NCI-H510A (cell line): ENCODE measurements at places on chromosomes 12 and 14.

- no peak for DNase-seq
Observed at GRCh38 chr12:81546811-81547210, 212.3 kb downstream of the PPFIA2 start.

GRCh38 chr12:116996621-116997020 lies 85.9 kb downstream of the FBXW8 start:
- DNase-seq, result no peak

GRCh38 chr12:122862872-122863701 lies 27.8 kb downstream of the HIP1R start:
- DNase-seq, result peak; percentile 92

- no peak for DNase-seq
Observed at GRCh38 chr12:95990136-95990535, 6.0 kb downstream of the HAL start.

GRCh38 chr14:90111895-90112534 lies 50.2 kb downstream of the KCNK13 start:
- DNase-seq, result no peak

GRCh38 chr12:121167232-121167820 lies 34.6 kb downstream of the P2RX7 start:
- DNase-seq, result no peak

DNA sequence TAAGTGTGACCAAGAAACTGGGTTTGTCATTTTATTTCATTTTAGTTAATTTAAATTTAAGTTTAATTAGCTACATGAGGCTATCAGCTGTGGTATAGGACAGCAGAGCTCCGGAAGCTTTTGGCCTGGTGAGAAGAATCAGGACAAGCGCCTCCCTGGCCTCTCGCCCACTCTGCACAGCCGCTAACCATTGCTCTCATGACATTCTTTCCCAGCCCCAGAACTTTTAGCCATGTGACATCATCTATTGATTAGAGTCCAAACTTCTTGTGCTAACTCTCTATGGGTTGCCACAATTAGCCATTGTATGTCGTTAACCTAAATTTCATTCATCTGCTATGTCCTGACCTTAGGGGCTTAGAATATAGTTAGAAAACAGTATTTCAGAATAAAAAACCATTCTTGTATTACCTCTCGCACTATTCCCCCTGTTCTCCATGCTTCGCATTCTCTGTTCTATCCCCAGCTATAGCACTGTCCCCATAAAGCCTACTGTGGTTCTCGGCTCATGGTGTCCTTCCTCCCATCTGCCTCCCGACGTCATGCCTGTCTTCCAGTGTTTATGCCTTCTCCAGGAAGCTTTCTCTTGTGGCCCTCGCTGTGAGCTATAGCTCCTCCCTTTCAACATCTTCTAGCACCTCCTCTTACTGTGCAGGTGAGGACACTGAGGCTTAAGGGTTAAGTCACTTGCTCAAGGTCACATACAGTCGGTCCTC lies 23.5 kb downstream of the SSH1 start:
- no peak for DNase-seq

GRCh38 chr14:101781240-101782061 lies 19.9 kb downstream of the PPP2R5C start:
- DNase-seq, result no peak

- DNase-seq, result no peak
Observed at GRCh38 chr12:27013611-27014084, 536 bp downstream of the TM7SF3 start.

DNA sequence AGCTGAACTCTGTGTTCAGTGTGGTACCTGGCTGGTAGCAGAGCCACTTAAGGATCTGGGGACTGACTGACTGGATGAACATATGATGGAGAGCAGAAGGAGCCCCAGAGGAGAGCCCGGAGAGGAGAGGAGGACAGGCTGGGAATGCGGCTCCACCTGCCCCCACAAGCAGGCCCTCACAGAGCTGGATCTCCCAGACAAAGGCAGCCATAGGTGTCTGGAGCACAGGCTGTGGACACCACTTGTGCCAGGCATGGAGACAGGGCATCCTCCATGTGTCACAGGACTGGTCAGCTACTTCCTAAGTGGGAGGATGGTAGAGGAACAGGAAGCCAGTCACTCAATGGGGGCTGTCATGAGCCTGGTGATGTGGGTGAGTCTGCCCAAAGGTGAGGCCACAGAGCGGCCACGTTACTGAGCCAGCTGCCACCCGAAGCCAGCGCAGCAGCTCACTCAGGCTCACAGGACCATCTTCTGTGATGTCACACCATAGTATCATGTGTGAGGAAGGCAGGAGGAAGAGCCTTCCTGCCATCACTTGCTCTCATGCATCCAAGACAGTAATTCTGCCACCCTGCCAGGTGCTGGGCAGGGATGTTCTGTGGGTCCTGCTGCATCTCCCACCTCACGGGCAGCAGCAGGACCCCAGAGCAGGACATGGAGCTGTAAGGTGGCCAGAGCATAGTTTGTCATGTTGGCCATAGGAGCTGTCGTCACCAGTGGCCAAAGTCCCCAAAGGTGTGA lies 72.1 kb downstream of the PRIMA1 start:
- DNase-seq, result no peak

GRCh38 chr14:66998013-66998412 lies 191.2 kb upstream of the GARIN2 start:
- DNase-seq, result no peak

- no peak for DNase-seq
Observed at GRCh38 chr12:109592195-109592904, 18.8 kb downstream of the MVK start.

GRCh38 chr14:103656031-103656755 lies 27.2 kb downstream of the KLC1 start:
- no peak for DNase-seq

- no peak for DNase-seq
Observed at GRCh38 chr12:121245031-121245430, 35.1 kb downstream of the P2RX4 start.

- no peak for DNase-seq
Observed at GRCh38 chr14:76115010-76115422, 36.7 kb upstream of the GPATCH2L start.

DNA sequence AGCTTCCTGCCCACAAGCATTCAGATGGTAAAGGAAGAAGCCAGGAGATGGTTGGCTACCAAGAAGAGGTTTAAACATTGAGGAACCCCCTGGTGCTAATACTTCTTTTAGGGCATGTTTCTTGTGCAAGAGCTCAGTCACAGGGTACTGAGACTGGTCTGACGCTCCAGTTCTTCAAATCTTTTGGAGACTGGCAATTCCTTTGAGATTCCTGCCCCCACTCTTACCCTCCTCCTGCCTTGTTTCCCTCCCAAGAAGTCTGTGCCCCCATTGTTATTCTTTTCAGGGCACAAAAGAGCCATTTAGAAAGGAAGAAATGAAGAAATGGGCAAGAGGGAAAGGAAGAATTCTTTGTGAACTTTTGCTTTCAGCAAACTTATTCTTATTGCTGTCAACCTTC lies 11.8 kb downstream of the A2ML1 start:
- DNase-seq, result no peak

DNA sequence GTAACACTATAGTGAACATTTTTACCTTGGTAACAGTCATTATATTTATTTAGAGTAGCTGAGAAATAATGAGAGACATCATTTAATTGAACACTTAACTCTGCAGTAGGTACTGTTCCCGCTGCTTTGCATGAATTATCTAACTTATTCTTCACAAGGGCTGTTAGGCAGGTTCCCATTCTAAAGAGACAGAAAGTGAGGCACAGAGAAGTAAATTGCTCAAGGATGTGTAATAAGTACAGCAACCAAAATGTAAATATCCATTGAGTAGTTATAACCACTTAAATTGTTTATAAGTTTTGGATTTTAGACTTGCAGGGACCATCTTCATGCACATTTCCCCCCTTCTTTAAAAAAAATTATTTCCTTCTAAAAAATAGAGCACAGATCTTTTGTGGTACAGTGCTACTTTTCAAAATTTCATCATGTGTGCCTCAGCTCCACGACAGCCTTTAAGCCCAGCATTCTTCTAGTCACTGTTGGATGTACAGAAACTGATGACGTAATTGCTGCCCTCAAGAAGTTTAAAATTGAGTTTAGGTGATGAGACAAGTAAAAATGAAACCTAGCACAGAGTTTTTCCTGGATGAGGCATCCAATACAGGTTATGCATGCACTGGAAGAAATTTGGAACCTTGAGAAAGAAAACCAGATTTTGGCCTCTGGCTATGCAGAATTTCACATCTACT lies 6.0 kb upstream of the MANSC4 start:
- no peak for DNase-seq

- no peak for DNase-seq
Observed at GRCh38 chr14:79426103-79426755, 785.1 kb downstream of the DIO2 start.

GRCh38 chr14:59098377-59098776 lies 90.1 kb upstream of the DAAM1 start:
- no peak for DNase-seq

DNA sequence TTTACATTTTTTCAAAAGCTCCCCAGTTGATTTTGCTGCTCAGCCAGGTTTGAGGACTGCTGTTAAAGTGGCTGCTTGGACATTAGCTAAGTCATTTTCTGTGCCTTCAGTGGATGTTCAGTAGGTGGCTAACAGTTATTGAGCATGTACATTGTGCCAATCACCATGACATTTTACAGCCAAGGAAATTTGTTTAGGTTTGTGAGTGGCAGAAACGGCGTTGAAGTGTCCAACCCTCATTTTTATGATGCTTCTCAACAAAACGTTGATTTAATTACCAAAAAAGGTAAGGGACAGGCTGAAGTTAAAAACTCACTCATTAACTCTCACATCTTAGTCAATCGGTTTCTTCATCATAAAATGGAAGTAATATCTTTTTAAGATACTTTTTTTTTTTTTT lies 37.0 kb upstream of the LRIG3 start:
- no peak for DNase-seq

- DNase-seq, result no peak
Observed at GRCh38 chr14:89296281-89296745, 120.7 kb downstream of the FOXN3 start.

DNA sequence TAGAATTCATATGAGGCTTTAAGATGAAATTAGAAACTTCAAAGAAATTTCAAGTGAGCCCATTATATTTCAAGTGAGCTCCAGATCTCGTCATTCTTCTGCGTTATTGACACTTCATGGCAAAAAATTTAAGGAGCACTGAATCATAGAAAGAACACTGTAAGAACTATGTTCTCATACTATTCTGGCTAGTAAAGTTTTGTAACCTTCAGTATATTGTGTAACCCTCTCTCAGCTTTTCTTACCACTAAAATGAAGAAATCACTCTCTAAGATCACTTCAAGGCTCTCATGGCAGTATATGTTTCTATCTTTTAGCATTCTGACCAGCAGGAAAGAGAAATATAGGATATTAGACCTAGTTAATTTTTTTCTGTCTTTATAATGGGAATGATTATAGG lies 6.3 kb downstream of the GPHN start:
- no peak for DNase-seq

- DNase-seq, result no peak
Observed at GRCh38 chr14:45251912-45252311, 1.1 kb downstream of the MIS18BP1 start.

DNA sequence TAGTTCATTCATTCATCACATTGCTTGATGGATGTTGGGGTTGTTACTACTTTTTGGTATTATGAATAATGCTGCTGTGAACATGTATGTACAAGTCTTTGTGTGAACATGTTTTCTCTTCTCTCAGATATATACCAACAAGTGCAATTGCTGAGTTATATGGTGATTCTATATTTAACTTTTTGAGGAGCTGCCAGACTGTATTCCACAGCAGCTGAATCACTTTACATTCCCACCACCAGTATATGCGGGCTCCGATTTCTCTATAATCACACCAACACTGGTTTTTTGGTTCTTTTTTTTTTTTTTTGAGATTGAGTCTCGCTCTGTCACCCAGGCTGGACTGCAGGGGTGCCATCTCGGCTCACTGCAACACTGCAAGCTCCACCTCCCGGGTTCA lies 22.2 kb upstream of the PLEKHG6 start:
- no peak for DNase-seq

DNA sequence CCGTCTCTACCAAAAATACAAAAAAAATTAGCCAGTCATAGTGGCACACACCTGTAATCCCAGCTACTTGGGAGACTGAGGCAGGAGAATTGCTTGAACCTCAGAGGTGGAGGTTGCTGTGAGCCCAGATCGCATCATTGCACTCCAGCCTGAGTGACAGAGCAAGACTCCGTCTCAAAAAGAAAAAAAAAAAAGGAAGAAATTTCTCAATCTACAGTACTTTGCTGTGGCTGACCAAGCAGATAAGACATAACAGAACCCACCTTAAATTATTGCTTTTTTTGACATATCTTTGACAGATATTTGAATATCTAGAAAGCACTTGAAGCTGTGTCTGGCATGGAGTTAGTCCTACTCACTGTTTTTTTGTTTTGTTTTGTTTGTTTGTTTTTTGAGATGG lies 34.9 kb upstream of the HNF1A start:
- DNase-seq, result no peak

DNA sequence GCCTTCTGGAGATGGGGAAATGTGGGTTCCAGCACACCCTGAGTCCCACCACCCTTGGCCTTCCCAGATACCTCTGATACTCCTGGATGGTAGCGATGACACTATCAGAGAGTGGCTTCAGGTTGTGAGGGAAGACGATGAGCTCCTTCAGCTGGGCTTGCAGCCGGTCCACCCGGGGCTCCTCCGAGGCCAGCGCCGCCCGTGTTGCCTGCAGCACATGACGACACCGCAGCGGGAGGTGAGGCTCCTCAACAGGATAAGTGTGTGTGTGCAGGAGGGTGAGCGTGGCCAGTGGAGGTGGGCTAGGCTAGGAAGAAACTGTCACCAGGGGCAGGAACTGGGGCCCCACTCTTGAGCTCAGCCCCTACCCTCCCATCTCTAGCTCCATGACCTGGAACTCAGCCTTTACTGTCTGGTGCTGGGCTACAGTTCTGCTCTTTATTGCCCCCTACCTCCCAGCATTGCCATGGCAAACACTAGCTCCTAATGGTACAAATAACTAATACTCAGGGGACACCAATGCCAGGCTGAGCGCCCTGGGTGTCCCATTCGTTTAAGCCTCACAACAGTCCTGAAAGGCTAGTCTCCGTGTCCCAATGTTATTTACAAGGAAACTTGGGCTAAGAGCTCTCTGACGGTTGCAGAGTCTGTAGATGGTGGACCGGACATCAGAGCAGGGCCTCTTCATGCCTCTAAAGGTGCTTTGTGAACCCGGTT lies 64.1 kb downstream of the SYNE3 start:
- DNase-seq, result no peak

DNA sequence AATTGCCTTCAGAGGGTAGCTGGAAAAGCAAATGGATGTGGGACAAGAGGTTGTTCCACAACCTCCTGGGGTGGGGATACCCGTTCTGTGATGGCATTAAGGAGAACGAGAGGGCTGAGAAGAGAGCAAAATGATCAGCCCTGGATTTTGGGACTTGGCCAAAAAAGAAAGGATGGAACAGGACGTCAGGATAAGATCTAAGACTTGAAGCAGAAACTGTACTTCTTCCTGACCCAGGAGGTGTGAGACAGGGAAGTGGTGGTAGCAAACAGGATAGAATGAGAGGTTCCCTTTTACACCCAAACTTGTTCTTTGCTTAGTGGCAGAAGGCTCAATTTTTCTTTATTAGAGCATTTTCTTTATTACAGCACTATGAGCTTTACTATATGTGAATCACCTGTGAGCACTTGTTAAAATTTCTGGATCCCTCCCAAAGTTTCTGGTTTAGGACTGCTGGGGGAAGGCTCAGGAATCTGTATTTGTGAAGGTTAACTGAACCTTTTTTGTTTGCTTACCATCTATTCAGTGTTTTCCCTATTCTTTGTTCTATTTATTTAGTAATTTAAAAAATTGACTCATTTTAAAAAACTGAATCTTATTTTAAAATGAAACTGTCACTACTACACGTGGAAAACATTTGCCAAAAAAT lies 59.2 kb downstream of the ERC1 start:
- no peak for DNase-seq

GRCh38 chr14:56085471-56085870 lies 32.7 kb upstream of the PELI2 start:
- no peak for DNase-seq
